ENCODE measurements at places on chromosomes 12 and 14.

DNA sequence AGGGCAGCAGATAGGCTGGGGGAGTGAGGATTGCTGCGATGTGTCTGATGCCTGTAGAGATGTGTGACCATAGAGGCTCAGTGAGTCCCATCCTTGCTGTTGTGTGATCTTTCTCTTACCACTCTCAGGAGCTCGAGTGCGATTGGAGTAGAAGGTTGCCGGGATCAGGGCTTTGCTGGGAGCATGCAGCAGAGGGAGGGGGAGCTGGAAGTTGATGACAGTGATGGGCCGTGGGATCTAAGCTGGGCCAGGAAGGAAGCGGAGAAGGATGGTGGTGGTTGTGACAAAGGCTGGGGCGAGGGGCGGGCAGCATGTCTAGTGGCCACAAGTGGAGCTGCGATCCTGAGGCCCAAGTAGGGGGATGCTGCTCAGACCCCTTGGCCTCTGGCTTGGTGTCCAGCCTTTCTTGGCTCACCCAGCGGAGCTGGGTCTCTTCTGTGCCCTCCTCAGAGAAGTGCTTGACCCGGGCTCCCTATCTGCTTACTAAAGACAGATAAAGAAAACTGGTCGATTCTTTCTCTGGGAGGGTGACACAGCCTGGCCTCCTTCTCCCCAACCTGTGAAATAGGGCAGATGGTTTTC is 66.2 kb downstream of the PRMT8 start:
- no peak for DNase-seq

DNA sequence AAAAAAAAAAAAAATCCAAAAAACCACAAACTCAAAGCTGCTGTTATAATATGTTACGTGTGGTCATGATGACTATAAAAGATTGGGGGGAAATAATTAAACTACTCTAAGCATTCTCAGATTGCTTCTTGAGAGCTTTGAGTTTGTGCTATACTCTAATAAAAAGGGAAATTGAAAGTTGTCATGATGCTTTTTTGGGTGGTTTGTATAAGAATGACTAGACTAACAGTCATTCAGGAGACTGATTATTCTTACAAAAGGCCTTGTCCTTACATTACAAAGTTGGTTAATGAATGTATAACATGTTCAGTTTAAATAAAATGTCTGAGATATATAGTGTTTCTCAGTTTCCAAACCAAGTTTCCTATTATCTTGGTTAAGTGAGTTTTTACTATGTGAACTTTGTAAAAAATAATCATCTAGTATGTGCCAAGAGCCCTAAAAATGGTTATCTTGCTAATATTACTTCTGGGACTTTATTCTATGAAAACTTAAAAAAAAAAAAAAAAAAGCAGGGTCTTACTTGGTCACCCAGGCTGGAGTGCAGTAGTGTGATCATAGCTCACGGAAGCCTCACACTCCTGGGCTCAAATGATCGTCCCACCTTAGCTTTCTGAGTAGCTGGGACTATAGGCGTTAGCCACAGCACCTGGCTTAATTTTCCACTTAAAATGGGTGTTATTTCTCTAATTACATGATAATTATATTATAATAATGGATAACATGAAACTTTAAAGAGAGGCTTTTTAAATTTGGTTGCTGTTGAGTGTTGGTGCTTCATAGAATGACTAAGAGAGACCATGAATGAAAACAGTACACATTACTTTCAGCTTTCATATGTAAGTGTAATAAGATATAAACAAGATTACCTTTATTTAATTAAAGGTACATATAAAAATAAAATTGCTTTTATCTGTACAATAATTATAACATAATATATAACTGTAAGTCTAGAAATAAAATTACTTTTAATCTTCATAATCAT is 459.6 kb upstream of the RGS6 start:
- DNase-seq = no peak

DNA sequence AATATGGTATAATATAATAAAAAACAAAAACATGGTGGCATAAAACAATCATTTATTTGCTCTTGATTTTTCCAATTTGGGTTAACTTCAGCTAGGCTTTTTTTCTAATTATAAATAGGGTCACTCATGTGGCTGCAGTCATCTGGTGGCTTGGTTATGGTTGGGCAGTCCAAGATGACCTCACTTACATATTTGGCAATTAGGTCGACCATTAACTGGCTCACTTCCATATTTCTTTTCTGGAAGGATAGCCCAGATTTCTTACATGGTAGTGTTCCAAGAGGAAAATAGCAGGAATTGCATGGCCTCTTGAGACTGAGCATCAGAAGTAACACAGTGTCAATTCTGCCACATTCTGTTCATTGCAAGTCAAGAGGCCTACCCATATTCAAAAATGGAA is 153.4 kb downstream of the FUT8 start:
- DNase-seq = no peak

- DNase-seq = no peak
Observed at GRCh38 chr14:96762650-96763049, 34.5 kb upstream of the VRK1 start.

DNA sequence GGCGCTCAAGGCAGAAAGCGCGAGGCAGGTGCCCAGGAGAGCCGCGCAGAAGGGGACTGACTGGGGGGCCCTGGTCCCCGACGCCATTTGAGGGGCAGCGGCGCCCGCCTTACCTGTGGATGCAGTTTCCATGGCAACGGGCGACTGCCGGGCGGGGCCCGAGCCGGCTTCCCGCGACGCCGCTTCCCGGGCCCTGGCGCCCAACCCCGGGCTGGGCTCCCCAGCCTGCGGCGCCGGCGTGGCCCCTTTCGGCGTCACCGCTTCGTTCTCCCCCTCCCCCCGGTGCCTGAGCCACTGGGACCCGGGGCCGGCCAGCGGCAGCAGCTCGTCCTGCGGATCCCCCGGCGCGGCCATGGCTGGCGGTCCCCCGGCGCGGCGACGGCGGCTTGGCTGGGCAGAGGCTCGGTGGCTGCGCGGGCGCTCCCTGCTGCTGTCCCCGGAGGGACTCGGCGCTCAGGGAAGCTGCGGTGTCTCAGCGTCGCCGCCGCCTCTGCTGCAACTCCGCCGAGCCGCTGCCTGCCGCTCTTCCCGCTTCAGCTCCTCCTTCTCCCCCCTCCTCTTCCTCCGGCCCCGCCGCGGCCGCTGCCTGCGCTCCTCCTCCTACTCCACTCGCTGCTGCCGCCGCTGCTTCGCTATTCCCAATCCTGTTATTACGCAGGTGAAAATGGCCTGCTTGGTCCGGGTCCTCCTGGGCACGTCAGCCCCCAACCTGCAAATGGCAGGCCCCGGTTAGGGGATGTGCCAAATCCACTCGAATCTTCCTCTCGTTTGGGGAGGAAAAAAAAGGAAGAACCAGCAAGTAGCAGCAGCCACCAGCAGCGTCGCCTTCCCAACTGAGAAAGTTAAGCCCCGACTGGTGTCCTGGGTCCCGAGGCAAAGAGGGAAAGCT is at the start of gene RTN1:
RTN1 (minus strand) TSS at position 500 of the 889 bp plus-strand sequence; CDS start at position 354, 146 bp downstream.
- DNase-seq = peak; percentile 82

DNA sequence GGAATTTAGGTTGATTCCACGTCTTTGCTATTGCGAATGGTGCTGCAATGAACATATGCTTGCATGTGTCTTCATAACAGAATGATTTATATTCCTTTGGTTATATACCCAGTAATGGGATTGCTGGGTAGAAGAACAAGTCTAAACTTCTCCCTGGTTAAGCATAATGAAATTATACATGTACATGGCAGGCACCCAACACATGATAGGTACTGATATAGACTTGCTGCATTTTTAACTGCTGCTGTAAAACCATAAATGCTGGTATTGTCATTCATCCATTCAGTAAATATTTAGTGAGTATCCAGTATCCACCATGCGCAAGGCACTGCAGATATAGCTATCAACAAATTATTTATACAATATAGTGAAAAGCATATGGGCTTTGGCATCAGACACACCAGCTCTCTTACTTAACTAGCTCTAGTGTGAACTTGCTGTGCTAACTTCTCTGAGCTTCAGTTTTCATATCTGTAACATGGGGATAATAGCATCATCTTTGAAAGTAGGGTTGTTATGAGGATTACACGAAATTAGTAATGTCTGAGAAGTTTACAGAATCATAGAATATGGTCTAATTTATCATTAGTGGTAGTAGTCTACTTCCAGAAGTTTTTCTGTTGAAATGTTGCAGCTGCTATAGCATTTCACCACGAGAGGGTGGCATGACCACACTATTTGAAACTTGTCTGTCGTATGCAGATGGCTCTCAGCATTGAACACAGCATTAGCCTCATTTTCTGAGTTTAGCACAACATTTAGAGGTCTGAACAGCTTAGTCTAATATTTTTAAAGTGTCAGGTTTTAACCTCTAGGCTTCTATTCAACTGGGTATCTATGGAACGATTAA is 32.0 kb upstream of the SEL1L start:
- no peak for DNase-seq

All from NCI-H1105 (cell line).